ENCODE measurements at places on chromosomes 11 and 22. TPM values are rescaled to one million over a fixed set of nuclear protein-coding genes. Genes with fewer than 3 reads are reported as not detected.

The SMCO4 gene
- 73.7 TPM for total RNA-seq

The MRGPRE gene
- total RNA-seq: not detected

- DNase-seq: no peak
- H3K36me3 ChIP-seq: no peaks in the 10 kb centered on the region
- H3K27ac ChIP-seq: no peak overlapping the region
Measured at GRCh38 chr11:40397141-40397540, 1062.3 kb downstream of the LRRC4C start.

GRCh38 chr11:36507824-36508489 lies 2.1 kb downstream of the TRAF6 start:
- no peak overlapping the region for H3K4me3 ChIP-seq
- H3K36me3 ChIP-seq: no peaks in the 10 kb centered on the region
- no peak for DNase-seq
- H3K4me1 ChIP-seq: peaks cover 5% of the 10 kb centered on the region
- no peak overlapping the region for H3K27ac ChIP-seq

The SLC22A25 gene
- total RNA-seq: not detected

- H3K4me3 ChIP-seq: no peak overlapping the region
- no peaks in the 10 kb centered on the region for H3K36me3 ChIP-seq
- H3K27me3 ChIP-seq: no peaks in the 10 kb centered on the region
Measured at GRCh38 chr11:6067502-6067901, 36.9 kb upstream of the OR56A1 start.

DNA sequence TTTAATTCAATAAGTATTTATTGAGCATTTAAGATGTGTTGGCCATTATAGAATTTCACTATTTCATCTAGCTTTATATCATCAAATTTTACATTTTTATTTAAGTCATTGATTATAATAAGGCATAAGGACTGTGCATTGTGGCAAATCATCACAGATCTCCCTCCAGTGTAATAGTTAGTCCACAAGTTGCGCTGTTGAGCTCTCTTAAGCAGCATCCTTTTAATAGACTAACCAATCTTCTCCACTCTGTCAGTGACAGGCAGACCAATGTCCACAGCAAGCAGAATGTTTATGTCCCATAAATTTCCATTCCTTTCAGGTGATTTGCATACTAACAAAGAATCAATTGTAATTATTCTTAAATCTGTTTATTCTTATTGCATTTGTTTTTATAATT lies 595.3 kb upstream of the CCDC90B start:
- no peaks in the 10 kb centered on the region for H3K27me3 ChIP-seq
- H3K4me1 ChIP-seq: no peaks in the 10 kb centered on the region
- DNase-seq: no peak

The E2F8 gene
- 26.8 TPM for total RNA-seq

The ACAD8 gene
- 30.2 TPM for total RNA-seq

GRCh38 chr22:31082606-31083376 lies 1.7 kb downstream of the SMTN start:
- no peaks in the 10 kb centered on the region for H3K36me3 ChIP-seq
- H3K27ac ChIP-seq: peak overlapping the region; percentile 86
- peak overlapping the region; percentile 61 for H3K4me3 ChIP-seq
- no peaks in the 10 kb centered on the region for H3K27me3 ChIP-seq
- DNase-seq: peak; percentile 92
- peaks cover 28% of the 10 kb centered on the region for H3K4me1 ChIP-seq

The MLC1 gene
- total RNA-seq: not detected

- H3K27ac ChIP-seq: no peak overlapping the region
- no peak for DNase-seq
- H3K4me3 ChIP-seq: no peak overlapping the region
- no peaks in the 10 kb centered on the region for H3K4me1 ChIP-seq
Measured at GRCh38 chr11:3775736-3776406, 21.5 kb downstream of the NUP98 start.
